AG09309 (cell line): ENCODE measurements at places on chromosomes 4 and X.

- no peak for DNase-seq
Measured at GRCh38 chrX:71556036-71556435, 22.2 kb upstream of the GCNA start.

GRCh38 chr4:136742333-136742732 is 790.0 kb downstream of the PCDH18 start:
- DNase-seq, result no peak

DNA sequence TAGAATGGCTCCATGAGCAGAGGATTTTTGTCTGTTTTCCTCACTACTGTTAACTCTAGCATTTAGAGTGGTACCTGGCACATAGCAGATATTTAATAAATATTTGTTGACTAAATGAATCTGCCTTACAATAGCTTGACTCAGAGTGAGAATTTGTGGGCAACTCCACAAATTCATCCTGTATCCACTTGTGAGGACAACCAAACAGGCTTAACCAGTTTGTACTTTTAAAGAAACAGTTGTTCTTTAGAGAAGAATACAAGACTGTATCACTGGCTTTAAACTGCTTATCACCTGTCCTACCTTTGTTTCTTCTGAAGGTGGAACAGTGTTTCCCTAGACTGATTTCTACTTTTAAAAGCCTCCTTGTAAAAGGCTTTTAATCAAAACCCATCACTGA is 141.3 kb upstream of the SH3RF1 start:
- DNase-seq, result no peak

DNA sequence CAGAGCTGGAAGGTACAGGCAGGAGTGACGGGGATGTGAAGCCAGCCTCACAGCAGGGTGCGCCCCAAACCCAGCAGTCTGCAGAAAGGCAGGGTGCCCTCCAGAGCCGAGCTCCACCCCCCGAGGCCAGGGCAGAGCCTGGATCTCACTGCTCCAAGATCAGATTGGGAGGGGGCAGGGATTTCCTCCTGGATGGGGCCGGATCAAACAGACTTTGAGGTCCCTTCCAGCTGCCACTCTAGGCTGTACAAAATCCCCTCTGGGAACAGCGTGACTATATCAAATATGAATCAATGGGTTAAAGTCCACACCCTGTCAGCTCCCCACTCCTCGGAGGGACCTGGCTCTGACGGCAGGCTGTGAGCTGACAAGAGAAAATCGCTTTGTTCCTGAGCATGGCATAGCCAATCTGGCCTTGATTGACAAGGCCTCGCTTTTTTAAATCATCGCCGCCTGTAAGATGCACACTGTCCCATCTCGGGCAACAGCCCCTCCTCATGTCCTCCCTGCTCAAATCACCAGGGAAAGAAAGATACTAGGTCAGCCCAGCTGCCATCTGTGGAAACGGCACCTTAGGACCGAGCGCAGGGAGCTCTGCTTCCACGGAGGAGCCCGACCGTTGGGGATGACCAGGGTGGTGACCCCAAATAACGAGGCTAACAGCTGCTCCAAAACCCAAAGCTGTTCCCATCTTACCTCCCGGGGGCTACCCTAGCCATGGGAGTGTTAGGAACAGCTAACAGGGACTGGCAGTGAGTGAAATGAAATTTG is 39.9 kb downstream of the PSAPL1 start:
- DNase-seq, result no peak

- no peak for DNase-seq
Measured at GRCh38 chr4:67714248-67714583, 13.3 kb upstream of the UBA6 start.

GRCh38 chrX:37455381-37455780 is 106.2 kb downstream of the PRRG1 start:
- no peak for DNase-seq

- no peak for DNase-seq
Measured at GRCh38 chrX:18017411-18017810, 156.3 kb upstream of the RAI2 start.

DNA sequence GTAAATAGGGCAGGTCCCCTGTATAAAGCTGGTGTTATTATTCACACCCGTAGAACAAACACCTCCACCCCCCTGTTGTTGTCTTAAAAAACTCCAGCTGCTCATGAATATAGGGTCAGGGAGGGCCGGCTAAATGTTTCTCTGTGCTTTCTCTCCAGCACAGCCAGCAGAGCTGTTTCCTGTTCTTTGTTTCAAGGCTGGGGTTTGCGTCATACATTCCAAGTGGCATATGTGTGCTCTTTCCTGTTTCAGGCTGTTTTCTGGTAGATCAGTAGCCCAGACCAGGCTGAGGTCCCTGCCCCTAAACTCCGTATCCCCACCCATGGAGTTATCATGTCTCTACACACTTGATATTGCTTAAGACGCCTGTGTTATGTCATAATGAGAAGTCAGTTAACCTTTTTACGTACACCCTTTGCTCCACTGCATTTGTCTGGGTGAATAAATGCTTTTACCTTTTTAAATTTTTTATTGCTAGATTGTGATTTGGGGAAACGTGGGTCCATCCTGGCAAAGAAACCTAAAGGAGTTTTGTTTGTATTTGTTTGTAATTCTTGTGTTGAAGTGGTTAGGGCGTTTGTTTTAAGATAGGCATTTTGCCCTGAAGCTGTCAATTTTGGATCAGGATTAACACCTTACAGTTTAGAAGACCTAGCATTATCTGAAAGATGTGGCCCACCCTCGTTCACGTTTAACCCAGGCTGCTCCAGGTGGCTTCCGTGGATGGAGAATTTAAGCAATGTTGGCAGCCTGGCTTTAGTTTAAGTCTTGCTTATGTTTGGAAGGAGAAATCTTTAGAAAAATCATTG is 3.3 kb downstream of the KLF3 start:
- DNase-seq, result peak; percentile 92

GRCh38 chr4:23022032-23022431 is 329.3 kb downstream of the GBA3 start:
- peak; percentile 75 for DNase-seq

DNA sequence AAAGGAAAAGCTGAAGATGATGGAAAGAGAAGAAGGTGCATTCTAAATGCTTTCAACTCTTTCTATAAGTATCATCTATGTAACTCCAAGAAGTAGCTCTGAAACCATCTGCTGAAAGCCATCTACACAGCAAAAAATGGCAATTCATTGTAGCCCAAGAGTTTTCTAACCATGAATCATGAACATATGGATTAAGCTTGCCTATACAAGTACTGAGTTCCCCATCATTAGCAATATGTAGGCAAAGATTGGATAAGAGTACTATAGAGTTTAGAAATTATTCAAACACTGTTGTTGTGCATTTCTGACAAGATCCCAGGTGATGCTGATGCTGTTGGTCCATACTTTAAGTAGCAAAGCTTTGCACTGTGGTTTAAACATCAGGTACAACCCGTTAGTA is 11.2 kb downstream of the DAPP1 start:
- no peak for DNase-seq

DNA sequence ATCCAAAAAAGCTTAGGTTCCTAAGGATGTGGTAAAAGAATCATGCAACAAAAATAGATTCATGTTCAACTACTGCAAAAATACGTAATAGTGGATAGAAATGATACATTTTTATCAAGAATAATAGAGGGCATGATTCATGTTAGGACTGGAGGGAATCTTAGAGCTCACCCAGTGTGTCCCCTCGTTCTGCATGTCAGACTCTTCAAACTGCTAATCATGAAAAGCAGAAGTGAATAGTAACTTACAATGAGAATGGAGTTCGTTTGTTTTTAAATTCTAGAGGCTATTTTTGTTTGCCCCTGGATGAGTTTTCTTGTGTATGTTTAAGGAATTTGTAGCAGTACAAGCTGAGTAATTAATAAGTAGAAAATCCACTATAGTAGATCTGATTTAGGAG is 79.4 kb downstream of the MSL3 start:
- no peak for DNase-seq

DNA sequence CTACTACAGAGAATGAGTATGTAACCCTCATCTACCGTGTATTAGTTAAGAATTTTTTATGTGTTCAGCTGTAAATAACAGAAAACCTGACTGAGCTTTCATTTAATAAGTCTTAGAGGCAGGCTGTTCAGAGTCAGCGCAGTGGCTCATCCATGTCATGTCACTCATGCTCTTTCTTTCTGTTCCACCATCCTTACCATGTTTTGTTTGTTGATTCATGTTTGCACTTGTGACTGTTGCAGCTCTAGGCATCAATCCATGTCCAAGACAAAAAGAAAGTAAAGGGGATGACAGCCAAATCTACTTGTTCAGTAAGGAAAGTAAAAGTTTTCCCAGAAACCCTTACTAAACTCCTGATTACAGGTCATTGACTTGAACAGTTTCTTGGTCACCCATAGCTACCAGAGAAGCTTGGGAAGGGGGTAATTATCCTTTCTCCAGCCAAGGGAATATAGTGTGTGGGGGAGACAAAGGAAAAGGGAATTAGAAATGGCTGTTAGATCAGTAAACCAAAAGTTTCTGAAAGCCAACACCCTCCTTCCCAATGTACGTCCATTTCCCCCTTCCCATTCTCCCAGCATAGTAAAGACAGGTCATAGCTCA is 9.0 kb downstream of the ART3 start:
- DNase-seq, result no peak

DNA sequence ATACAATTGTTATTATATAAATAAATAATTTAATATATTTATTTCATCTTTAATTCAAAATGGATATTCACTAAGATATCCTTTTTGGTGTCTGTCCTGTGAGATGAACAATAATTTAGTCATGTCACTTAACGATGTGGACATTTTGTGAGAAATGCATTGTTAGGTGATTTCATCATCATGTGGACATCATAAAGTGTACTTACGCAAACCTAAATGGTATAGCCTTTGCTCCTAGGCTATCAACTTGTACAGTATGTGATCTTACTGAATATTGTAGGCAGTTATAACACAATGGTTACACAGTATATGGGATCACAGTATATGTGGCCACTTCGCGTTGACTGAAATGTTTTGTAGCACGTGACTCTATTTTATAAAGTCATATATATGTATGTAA is 20.2 kb upstream of the CHRNA9 start:
- no peak for DNase-seq

DNA sequence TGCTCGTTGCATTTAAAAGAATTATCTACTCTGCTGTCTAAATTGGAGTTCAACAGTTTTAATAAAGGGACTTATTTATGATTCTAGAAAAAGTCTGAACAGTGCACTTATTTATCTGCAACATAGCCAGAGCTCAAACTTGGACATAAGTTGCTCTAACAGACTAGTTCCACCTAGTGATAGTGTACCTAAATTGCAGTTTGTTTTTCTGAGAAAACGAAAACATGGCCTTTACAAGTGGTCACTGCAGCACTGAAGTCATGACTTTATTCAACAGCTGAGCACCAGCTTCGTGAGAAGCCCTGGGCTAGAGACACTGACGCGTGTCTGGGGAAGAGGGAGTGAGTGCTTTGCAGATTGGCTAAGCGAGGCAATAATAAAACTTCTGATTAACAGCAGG is 77.3 kb upstream of the IGSF1 start:
- DNase-seq, result no peak

DNA sequence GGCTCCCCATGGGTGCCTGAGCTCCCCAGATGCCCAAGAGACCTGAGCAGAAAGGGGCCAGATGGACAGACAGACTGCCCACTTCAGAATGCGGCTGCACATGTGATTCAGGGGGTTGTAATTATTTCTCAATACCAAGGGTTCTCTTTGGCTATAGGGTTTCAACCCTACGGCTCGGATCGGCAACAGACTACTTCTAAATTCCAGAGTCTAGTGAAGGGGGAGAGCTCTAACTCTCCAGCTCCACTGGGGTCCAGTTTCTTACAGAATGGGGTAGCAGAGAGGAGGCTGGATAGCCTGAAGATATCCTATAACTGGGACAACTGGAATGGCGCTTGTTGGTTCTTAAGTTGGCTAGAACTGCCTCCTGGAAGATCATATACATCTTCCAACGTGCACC is 136.3 kb downstream of the MGST2 start:
- no peak for DNase-seq

DNA sequence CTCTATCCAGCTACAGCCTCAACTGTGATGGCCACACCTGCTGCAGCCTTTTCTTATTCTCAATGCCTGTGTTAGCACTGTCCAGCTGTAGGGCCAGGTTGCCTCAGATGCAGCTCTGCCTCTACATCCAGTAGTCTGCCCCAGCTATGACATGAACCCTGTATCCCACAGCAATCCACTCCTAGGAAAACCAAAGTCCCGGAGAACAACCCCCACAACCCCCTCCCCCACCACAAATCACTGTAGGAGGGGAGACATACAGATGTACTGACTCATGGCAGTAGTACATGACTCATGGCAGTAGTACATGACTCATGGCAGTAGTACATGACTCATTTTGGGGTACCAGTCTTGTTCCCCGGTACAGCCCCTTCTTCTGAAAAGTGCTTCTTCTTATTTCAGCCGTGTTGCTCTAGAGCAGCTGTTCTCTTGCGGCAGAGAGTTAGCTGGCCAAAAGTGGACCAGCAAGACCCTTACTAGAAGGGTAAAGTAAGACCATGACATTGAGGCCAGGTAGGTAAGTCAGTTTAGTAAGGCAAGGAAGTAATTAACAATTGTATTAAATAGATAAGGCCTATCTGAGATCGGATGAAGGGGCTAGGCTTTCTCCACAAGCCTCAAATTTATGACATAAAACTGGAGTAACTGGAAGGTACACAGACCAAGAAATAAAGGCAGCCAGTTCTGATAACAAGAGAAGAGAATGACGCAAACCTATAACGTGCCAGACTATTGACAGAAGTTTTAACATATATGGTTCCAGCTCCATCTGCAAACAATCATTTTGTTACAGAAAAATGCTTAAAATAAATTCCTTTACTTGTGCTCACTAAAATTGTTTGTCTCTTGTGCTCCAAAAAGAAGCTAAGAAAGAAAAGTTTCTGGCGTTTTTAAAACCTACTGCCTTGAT is 221.4 kb downstream of the TACR3 start:
- peak; percentile 33 for DNase-seq

- DNase-seq, result no peak
Measured at GRCh38 chr4:97720869-97721432, 422.3 kb downstream of the STPG2 start.

DNA sequence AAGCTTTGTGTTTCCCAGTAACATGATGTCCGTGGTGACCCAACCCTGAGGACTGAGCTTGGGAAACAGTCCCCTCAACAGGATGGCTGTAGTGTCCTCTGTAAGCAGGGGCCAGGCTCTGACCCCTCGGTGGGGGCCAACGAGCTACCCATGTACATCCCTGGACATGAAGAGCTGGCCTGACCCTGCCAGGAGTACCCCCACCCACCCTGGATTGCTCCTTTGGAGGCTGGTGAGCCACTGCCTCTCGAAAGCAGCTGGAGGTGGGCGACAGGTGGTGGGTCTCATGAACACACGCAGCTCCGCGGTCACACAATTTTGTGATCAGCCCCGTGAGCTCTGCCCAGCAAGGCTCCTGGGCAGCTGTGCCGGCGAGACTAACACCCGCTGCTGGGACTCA is 33.5 kb downstream of the NSG1 start:
- no peak for DNase-seq

DNA sequence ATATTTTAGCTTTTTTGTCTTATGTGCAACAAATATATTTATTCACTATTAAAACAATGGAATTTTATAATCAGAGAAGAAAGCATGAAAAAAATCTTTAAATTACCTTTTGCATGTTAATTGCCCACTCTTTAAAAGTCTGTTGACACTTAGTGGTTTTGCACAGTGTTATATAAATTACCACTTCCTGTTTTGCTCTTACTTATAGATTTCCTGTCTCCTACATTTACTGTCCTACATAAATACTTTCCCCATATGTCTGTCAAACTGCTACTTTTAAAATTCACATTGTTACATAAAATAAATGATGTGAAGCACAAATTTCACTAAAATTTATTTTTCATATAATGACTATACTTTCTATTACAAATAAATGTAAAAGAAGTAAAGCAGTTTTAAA is 161.1 kb upstream of the NDST4 start:
- DNase-seq, result no peak
